Placental pericyte (primary cell): ENCODE measurements at places on chromosomes 4 and X. TPM values are rescaled to one million over a fixed set of nuclear protein-coding genes. Genes with fewer than 3 reads are reported as not detected.

The TMEM35A gene
- total RNA-seq: 0.66 and 15.2 TPM in 2 replicates

The DOK7 gene
- not detected in 2 replicates for total RNA-seq

The CTAG1A gene
- total RNA-seq: not detected in 2 replicates

The MCUB gene
- total RNA-seq: 9.0 and 15.5 TPM in 2 replicates

The ETDB gene
- total RNA-seq: not detected in 2 replicates

The HTATSF1 gene
- total RNA-seq: 22.1 and 36.8 TPM in 2 replicates

The TLR1 gene
- total RNA-seq: 0.44 and 1.1 TPM in 2 replicates

The GSTCD gene
- total RNA-seq: 5.7 and 28.8 TPM in 2 replicates

The ATP8A1 gene
- total RNA-seq: under 0.01 and 2.4 TPM in 2 replicates

The ARSJ gene
- 23.9 and 72.7 TPM in 2 replicates for total RNA-seq

The GAB3 gene
- total RNA-seq: 0.44 and 0.57 TPM in 2 replicates

The GPR173 gene
- total RNA-seq: 1.9 and 3.7 TPM in 2 replicates
